Stomach (tissue), 19 donors: ENCODE measurements at places on chromosomes 2 and 18.

- peak overlapping the region; percentile 76 for H3K27ac ChIP-seq
- H3K36me3 ChIP-seq, result peaks cover 41% of the 10 kb centered on the region
- H3K4me1 ChIP-seq, result peaks cover 43% of the 10 kb centered on the region
- H3K27me3 ChIP-seq, result no peaks in the 10 kb centered on the region
- no peak for DNase-seq
Observed at GRCh38 chr2:235043762-235044500, 92.1 kb downstream of the SH3BP4 start.

- H3K27ac ChIP-seq, result no peak overlapping the region
- DNase-seq, result peak; percentile 69
- H3K4me3 ChIP-seq, result no peak overlapping the region
- peaks cover 4% of the 10 kb centered on the region for H3K4me1 ChIP-seq
- no peaks in the 10 kb centered on the region for H3K27me3 ChIP-seq
Observed at GRCh38 chr2:235106874-235107639, 155.2 kb downstream of the SH3BP4 start.

DNA sequence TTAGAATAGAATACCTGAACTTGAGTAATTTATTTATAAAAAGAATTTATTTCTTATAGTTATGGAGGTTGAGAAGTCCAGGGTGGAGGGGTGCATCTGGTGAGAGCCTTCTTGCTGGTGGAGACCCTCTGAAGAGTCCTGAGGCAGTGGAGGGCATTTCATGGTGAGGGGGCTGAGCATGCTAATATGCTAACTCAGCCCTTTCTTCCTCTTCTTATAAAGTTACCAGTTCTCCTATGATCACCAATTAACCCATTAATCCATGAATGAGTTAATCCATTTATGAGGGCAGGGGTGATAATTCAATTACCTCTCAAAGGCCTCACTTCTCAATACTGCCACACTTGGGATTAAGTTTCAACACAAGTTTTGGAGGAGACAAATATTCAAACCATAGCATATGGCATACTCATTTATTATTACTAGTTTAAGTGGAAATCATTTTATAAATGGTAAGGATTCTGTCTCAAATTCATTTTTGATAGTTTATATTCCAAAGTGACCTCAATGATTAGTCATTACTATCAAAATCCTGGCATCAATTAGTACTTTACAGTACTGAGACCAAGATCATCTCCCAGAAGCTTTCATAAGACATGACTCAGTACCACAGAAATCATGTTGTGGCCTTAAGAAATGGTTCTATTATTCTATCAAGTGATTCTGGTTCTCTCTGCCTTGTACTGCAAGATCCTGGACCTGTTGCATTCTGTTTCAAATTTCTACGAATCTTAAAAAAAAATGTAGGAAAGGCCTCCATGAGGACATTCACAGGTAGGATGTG lies 5.5 kb downstream of the ZNF396 start:
- no peak for DNase-seq
- no peak overlapping the region for H3K4me3 ChIP-seq
- no peaks in the 10 kb centered on the region for H3K4me1 ChIP-seq
- no peak overlapping the region for H3K27ac ChIP-seq

DNA sequence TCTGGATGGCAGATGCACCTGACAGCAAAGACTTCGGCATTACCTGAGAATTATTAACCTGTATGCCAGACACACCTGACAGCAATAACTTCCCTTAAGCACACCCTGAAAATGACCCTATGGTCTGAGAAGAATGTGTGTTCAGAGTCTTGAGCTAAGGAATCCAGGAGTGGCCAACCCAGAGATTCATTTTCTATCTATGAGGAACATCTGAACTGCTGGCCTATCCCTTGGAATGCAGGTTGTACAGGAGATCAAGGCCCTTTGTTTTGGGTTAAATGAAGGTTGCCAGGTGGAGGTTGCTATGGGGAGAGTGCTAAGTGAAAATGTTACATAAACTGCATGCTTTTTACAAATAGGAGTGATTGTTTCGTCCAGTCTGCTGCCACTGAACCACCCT lies 200.9 kb upstream of the MEIS1 start:
- no peaks in the 10 kb centered on the region for H3K36me3 ChIP-seq
- no peak for DNase-seq
- no peak overlapping the region for H3K27ac ChIP-seq
- H3K27me3 ChIP-seq, result no peaks in the 10 kb centered on the region
- no peaks in the 10 kb centered on the region for H3K4me1 ChIP-seq

DNA sequence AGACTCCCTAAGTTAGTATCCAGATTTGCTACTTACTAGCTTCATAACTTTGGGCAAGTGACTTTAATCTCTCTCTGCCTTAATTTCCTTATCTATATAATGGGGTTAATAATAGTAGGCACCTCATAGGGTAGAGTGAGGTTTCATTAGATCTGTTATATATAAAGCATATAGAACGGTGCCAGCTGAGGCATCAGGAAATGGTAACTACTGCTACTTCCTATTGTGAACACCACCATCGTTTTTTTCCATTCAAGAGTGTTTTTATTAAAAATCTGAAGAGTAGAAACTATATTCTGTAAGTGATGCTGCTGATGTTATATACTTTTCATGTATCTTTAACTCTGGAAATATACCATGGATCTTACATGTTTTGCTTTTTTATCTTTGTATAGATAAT lies 44.3 kb downstream of the MALT1 start:
- no peaks in the 10 kb centered on the region for H3K27me3 ChIP-seq
- no peak overlapping the region for H3K27ac ChIP-seq
- H3K36me3 ChIP-seq, result peaks cover 25% of the 10 kb centered on the region
- no peak overlapping the region for H3K4me3 ChIP-seq
- DNase-seq, result no peak

GRCh38 chr2:83943265-83943664 lies 515.8 kb downstream of the SUCLG1 start:
- H3K27me3 ChIP-seq, result no peaks in the 10 kb centered on the region
- no peak for DNase-seq
- H3K27ac ChIP-seq, result no peak overlapping the region
- no peaks in the 10 kb centered on the region for H3K4me1 ChIP-seq
- H3K36me3 ChIP-seq, result no peaks in the 10 kb centered on the region

DNA sequence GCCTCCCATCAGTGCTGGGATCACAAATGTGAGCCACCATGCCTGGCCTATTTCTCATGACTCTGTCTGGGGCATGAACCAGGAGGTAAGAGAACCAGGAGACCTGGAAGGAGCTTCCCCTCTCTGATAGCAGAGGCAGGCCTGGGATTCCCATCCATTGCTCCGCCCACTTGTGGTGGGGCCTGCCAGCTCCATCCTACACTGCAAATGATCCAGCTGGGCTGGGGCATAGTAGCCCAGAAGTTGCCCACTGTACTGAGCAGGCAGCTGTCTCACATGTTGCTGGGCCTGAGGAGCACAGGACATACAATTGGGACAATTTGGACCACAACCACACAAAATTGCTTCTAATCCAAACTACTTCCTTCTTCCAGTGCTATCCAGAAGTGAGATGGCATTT lies 91.0 kb downstream of the MARCHF4 start:
- no peaks in the 10 kb centered on the region for H3K27me3 ChIP-seq
- no peak overlapping the region for H3K4me3 ChIP-seq
- H3K36me3 ChIP-seq, result no peaks in the 10 kb centered on the region
- H3K27ac ChIP-seq, result no peak overlapping the region
- H3K4me1 ChIP-seq, result no peaks in the 10 kb centered on the region

DNA sequence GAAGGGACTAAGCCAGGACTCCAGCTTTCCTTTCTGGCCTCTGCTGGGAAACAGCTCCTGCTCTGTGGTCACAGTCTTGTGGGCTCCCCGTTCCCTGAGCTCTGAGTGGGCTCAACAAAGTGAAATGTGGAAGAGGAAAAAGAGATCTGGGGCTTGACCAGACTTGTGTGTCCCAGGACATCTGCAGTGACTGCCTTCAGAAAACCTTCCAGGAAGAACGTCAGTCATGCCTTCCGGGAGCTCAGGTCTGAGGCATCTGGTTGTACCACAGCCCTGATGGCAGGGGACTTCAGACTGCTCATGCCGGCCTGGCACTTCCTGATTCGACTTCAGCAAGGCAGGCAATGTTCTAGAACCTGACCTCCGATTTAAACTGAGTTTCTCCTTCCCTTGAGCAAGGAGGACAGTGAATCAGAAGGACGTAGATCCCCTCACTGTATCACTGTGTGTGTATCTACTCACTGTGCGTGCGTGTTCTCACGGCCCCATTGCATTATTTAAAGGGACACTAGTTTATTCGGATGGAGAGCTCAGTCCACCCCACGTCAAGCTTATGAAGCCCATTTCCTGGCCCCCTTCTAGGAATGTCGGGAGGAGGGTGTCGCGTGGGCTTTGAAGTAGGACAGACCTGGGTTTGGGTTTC lies 548 bp upstream of the FBLN7 start:
- peaks cover 21% of the 10 kb centered on the region for H3K4me1 ChIP-seq
- no peaks in the 10 kb centered on the region for H3K36me3 ChIP-seq
- H3K27ac ChIP-seq, result no peak overlapping the region
- peaks cover 11% of the 10 kb centered on the region for H3K27me3 ChIP-seq
- peak; percentile 41 for DNase-seq
- peak overlapping the region; percentile 77 for H3K4me3 ChIP-seq

GRCh38 chr2:120887741-120888231 lies 152.1 kb downstream of the GLI2 start:
- H3K27ac ChIP-seq, result no peak overlapping the region
- H3K36me3 ChIP-seq, result no peaks in the 10 kb centered on the region
- no peak overlapping the region for H3K4me3 ChIP-seq
- peak; percentile 49 for DNase-seq

GRCh38 chr2:111189106-111189505 lies 68.4 kb downstream of the BCL2L11 start:
- H3K4me3 ChIP-seq, result no peak overlapping the region
- H3K27ac ChIP-seq, result no peak overlapping the region
- DNase-seq, result no peak
- H3K27me3 ChIP-seq, result no peaks in the 10 kb centered on the region
- H3K36me3 ChIP-seq, result no peaks in the 10 kb centered on the region
- peaks cover 17% of the 10 kb centered on the region for H3K4me1 ChIP-seq

DNA sequence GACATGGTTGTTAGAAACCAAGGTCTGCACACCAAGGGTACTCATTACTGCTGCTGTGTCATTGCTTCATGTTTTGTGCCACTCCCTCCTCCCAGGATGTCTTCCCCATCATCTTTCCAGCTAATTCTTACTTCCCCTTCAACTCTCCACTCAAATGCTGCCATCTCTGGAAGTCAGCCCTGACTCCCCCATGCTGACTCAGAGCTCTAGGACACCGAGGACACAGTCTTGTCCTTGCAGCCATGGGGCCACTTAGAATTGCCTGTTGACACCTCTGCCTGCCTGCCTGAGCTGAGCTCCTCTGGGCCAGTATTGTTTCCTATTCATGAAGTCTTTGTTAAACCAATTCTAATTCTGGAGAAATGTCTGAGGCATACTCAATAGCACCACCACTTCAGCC lies 100.2 kb downstream of the GYPC start:
- H3K27me3 ChIP-seq, result no peaks in the 10 kb centered on the region
- H3K27ac ChIP-seq, result no peak overlapping the region
- no peaks in the 10 kb centered on the region for H3K4me1 ChIP-seq
- no peaks in the 10 kb centered on the region for H3K36me3 ChIP-seq

DNA sequence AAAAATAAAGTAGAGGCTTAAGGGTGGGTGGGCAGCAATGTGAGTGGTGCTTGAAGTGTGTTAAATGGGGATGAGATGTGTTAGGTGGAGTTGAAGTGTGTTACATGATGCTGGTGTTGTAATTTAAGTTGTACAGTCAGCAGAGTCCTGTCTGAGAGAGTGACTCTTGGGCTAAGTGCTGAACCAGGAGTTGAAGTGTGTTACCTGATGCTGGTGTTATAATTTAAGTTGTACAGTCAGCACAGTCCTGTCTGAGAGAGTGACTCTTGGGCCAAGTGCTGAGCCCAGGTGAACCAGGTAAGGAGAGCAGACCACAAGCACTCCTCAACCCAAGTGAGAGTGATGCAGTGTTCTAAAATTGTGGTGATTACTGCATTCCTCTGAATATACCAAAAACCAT lies 40.6 kb downstream of the LCLAT1 start:
- no peak overlapping the region for H3K4me3 ChIP-seq
- H3K27me3 ChIP-seq, result no peaks in the 10 kb centered on the region
- peaks cover 6% of the 10 kb centered on the region for H3K4me1 ChIP-seq
- no peaks in the 10 kb centered on the region for H3K36me3 ChIP-seq
- no peak for DNase-seq
- H3K27ac ChIP-seq, result no peak overlapping the region

DNA sequence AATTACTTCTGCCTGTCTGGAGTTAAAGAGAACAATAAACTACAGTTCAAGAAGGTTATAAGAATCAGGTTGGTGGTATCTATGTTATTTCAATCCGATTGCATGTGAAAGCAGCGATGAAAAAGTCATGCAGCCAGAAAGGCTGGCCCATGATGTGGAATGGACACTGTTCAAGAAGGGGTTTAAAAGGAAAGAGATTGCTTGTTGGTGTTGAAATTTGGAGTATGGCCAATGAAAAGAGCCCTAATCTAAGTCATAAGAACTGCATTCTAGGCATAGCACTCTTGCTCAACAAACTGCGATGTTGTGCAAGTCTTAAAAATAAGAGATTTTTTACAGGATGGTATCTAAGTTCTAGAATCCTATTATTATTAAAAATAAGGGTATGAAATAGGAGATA lies 61.3 kb downstream of the EFEMP1 start:
- DNase-seq, result no peak
- H3K4me1 ChIP-seq, result peaks cover 25% of the 10 kb centered on the region
- H3K27me3 ChIP-seq, result no peaks in the 10 kb centered on the region
- no peak overlapping the region for H3K4me3 ChIP-seq

- no peaks in the 10 kb centered on the region for H3K36me3 ChIP-seq
- no peaks in the 10 kb centered on the region for H3K4me1 ChIP-seq
- H3K27ac ChIP-seq, result no peak overlapping the region
- no peaks in the 10 kb centered on the region for H3K27me3 ChIP-seq
- no peak overlapping the region for H3K4me3 ChIP-seq
Observed at GRCh38 chr18:56176751-56177150, 461.6 kb downstream of the TXNL1 start.

DNA sequence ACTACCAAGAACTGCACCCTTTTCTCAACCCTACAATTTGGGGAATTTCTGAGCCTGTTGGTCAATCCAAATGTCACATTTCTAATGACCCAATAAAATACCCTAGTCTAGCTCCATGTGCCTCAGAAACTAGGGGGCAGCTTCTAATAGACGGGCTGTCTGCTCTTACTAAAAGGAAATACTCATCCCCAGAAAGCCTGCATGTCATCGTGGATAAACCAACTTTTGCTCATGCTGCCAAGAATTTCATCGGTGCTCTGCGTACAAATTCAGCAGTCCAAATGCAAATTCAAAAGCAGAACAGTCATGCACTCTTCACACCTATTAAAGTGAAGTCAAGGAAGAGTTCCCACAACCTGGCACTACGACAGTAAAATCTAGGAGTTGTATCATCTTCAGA lies 377.3 kb downstream of the LNPK start:
- no peak overlapping the region for H3K27ac ChIP-seq
- no peaks in the 10 kb centered on the region for H3K4me1 ChIP-seq
- H3K27me3 ChIP-seq, result no peaks in the 10 kb centered on the region
- no peaks in the 10 kb centered on the region for H3K36me3 ChIP-seq

GRCh38 chr2:72955228-72956049 lies 38.1 kb downstream of the EMX1 start:
- no peak overlapping the region for H3K27ac ChIP-seq
- no peaks in the 10 kb centered on the region for H3K27me3 ChIP-seq
- DNase-seq, result no peak
- H3K4me3 ChIP-seq, result no peak overlapping the region

GRCh38 chr18:62996566-62996965 lies 281.2 kb downstream of the PHLPP1 start:
- H3K27me3 ChIP-seq, result no peaks in the 10 kb centered on the region
- H3K36me3 ChIP-seq, result no peaks in the 10 kb centered on the region
- no peak overlapping the region for H3K4me3 ChIP-seq

- no peak overlapping the region for H3K4me3 ChIP-seq
- H3K4me1 ChIP-seq, result no peaks in the 10 kb centered on the region
- no peak overlapping the region for H3K27ac ChIP-seq
- DNase-seq, result no peak
- H3K36me3 ChIP-seq, result no peaks in the 10 kb centered on the region
Observed at GRCh38 chr2:4533806-4534205, 830.4 kb downstream of the DCDC2C start.
